ENCODE measurements at places on chromosomes 4 and X.

DNA sequence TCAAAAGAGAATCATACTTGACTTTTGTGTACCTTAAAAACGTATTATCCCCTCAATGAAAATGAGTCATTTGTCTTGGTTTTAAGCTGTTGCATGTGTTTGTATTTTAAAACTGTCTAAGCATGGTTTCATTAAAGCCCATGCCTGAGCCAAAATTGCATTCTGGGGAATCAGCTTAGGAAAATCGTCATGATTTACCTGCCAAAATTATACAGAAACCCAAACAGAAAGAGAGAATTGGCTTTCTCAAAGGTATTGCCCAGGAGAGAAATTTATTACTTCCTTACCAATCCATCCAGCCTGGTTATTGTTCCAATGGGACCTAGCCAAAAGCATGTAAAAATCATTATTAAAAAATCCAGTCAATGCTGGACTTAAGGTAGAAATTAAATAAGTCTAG, 37.6 kb downstream of the GPR174 start:
- no peak for DNase-seq

DNA sequence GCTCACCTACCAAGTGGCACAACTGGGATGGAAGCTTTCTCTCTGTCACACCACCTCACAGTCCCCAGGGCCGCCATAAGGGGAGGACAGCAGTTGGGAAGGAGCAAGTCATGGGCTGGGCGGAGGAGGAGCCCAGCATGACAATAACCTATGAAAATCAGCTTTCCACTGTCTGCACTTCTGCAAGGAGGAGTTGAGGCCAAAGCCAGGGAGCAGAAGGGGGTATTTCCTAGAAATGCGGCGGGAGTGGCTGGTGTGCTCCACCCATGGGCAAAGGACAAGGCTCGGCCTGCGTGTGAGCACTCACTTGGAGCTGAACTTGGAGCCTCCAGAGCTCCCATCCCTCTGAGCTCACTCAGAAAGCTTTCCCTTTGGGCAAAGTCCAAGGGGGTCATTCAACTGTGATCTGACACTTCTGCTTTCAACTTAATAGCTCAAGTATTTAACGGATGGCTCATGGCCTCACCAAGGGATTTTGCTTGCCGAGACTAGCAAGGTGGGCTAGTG, 18.5 kb downstream of the APLN start:
- DNase-seq: no peak

DNA sequence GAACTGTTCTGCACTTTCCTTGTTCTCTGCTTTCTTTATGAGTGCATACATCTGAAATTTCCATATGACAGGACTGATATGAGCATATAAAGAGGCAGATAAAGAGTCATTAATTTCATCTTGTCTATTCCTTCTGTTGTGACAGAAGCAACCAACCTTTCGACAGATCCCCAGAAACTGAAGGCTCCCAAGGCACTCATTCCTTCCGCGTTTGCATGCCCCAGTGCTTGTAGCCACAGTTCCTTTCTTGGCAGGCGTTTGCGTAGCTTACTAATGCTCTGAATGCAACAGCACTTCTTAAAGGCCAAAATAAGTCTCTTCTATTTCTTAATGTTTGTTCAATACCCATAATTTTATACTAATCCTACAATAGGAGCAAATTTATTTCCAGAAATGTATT, 94.0 kb upstream of the TBL1X start:
- no peak for DNase-seq

DNA sequence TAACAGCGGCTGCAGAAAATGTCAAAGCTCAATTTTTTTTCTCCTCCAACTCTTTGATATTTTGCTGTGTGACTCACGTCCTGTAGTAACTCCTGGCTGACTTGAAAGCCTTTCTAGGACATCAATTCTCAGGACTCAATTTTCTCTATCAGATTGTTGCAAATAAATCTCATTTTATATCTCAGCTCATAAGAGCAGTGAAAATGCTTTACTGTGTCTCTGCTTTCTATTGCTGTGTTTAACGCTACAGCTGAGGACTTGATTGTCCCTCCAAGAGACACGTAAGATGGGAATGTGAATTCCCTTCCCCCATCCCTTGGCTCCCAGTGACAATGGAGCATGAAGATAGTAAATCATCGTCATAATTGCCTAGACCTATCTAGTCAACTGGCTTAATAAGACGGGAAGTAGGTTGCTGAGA, 20.5 kb upstream of the CBR4 start:
- no peak for DNase-seq

DNA sequence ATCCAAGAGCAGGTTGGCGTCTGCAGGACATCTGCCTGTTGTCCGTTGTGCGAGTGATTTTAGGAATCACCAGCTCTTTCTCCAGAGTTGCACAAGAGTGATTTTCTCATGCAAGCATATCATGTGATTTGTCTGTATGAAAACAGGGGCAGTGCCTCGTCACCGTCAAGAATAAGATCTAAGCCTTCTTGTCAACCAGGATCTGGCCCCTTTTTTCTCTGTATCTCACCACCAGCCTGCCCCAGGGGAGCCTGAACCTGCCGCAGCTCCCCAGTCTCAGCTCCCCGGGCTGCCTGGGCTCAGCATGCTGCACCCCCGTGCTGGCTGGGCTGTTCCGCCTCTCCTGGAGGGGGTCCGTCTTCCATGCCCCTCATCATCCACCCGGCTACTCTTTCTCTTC, 90.5 kb downstream of the STOX2 start:
- no peak for DNase-seq

DNA sequence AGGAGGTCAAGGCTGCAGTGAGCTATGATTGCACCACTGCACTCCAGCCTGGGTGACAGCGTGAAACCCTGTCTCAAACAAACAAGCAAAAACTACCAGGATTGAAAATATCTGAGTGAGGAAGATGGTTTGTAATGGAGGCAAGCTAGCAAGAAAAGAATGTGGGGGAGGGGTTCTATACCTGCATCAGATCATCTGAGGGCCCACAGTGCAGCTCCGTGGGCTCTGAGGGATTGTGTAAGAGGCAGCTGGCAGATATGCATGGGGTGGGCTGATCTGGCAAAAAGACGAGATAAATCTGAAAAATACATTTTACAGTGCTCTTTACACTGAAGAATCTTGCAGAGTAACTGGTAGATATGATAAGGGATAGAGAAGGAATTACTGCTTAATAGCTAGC, 28.9 kb upstream of the CHRNA9 start:
- peak; percentile 18 for DNase-seq

GRCh38 chrX:130340271-130340670, 552 bp downstream of the SLC25A14 start:
- DNase-seq: no peak

GRCh38 chr4:128538111-128538882, 250.7 kb upstream of the PGRMC2 start:
- no peak for DNase-seq

DNA sequence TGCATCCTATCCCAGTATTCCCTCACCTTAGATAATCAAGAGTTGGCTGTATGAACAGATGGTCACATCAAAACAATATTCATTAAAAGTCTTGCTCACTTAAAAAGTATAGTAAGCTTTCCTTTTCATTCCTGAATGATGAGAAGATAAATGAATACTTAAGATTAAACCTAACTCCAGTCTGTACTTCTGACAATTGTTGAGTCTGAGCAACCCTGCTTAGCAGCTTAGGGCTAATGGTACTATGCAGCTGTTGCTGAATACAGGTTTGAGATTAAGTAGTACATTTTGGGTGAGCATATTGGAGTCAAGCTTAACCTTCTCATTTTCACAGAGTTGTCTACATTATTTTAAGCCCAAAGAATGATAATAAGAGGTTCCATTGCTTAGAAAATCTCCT, 121.7 kb upstream of the ETNPPL start:
- DNase-seq: no peak

- DNase-seq: no peak
Observed at GRCh38 chr4:124783847-124784246, 71.3 kb upstream of the ANKRD50 start.

DNA sequence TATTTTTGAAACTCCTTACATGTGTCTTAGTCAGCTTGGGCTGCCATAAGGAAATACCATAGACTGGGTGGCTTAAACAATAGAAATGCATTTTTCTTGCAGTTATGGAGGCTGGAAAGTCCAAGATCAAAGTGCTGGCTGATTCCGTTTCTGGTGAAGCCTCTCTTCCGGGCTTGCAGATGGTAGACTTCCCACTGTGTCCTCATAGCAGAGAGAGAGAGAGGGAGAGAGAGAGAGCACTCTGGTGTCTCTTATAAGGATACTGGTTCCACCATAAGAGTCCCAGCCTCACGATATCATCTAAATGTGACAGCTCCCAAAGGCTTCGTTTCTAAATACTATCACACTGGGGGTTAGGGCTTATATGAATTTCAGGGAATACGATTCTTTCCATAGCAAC, 39.7 kb downstream of the ENPEP start:
- DNase-seq: no peak

DNA sequence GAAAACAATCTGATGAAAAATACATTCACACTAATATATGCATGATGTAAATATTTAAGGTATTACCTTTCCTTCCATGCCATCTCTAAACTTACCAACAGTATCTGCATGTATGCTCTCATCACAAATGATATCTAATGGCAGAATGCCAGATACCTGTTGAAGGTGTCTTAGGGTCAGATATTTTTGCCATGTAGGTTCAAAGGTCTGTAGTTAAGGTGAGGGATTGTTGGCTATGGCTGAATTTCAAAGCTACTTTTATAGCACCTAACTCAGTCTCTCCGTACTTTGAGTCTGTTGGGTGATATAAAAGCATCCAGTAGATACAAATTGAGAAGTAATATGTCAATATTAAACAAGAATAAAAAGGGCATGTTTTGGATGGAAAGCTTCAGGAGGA, 19.8 kb upstream of the ANTXR2 start:
- DNase-seq: no peak

DNA sequence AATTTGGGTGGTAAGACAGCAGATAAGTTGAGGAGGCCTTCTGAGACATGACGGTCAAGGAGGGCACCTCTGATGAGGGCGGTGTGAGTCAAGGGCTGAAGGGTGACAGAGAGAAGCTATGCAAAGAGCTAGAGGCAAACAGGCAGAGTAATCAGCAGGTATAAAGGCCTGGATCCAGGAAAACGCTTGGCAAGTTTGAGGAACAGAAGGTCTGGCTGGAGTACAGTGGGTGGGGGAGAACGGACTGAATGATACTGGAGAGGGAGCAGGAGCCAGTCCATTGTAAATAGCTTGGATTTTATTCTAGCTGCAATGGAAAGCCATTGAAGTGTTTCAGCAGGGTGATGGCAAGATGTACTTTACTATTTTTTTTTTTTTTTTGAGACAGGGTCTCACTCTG, 39.3 kb downstream of the RAB33B start:
- no peak for DNase-seq

DNA sequence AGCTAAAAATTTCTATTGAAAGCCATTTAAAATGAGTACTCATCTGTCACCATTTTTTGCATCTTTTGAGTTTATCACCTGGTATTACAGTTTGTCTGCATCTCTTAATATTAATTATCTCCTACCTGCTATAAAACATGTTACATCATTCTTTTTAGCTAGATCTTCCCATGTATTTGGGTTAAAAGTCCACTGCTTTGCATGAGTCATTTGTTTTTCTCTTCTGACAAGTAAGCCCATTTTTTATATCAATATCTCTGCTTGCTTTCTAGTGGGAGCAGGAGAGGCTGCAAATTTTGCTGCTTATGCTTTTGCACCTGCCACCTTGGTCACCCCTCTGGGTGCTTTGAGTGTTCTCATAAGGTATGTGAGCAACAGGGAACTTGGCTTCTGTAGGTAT, 16.1 kb downstream of the NIPAL1 start:
- DNase-seq: no peak

GRCh38 chr4:40299811-40300292, 35.3 kb upstream of the CHRNA9 start:
- DNase-seq: peak; percentile 22

GRCh38 chrX:130575831-130576389, 174.1 kb downstream of the RBMX2 start:
- peak; percentile 19 for DNase-seq

- DNase-seq: peak; percentile 43
Observed at GRCh38 chr4:16026160-16026761, 57.6 kb downstream of the PROM1 start.

GRCh38 chr4:148015468-148015867, 283.6 kb downstream of the ARHGAP10 start:
- no peak for DNase-seq

GRCh38 chr4:114277690-114278089, 298.2 kb upstream of the ARSJ start:
- no peak for DNase-seq

DNA sequence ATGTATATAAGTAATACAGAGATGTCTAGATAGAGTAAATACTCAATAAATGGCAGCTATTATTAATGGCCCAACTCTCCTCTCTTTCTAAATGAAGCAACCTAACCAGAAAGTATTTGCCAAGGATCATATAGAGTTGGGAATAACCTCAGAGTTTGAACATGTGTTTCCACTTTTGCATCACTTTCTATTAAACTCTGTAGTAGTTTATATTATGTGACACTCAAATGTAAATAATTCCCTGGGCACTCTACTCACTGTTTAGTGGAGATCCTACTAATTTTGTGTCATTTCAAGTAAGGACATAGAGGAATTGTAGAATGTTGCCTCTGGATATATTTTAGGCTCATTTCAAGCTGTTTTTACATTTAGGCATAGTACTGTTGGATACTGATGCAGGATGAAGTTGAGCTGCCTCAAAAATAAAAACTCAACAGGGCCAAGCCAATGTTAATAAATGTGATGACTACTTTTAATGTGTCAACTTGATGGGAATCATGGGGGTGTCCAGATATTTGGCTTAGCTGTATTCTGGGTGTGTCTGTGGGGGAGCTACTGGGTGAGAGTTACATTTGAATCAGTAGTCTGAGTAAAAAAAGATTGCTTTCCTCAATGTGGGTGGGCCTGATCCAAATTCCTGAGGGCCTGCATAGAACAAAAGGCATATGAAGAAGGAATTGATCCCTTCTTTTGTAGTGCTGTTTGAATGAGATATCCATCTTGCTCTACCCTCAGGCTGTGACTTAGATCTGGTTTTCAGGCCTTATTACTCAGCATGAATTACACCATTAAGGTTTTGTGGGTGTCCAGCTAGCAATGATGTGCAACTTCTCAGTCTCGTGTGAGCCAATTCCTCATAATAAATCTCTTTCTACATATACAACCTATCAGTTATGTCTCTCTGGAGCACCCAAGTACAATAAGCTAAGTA, 1368.2 kb downstream of the STIM2 start:
- no peak for DNase-seq

DNA sequence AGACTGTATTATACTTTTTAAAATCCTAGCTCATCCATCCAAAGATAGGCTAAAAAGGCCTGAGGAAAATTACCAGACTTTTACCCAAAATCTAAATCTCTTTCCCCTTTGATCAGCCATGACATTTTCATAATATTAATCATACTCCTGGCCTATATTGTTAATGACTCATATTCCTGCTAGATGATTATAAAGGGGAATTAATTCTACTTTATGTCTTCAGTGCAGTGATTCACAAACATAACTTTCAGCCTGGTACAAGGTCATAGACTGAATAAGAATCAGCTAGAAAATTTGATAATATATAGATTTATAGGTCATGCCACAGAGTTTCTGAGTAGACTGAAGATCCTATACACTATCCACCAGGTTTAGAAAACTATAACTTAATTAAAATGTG, 1905.4 kb downstream of the C4orf33 start:
- no peak for DNase-seq

GRCh38 chr4:182369211-182369610, 126.0 kb downstream of the TENM3 start:
- DNase-seq: no peak
